Esophagus muscularis mucosa (tissue), 4 donors: ENCODE measurements at places on chromosomes 12 and 14. TPM values are rescaled to one million over a fixed set of nuclear protein-coding genes. Genes with fewer than 3 reads are reported as not detected.

DNA sequence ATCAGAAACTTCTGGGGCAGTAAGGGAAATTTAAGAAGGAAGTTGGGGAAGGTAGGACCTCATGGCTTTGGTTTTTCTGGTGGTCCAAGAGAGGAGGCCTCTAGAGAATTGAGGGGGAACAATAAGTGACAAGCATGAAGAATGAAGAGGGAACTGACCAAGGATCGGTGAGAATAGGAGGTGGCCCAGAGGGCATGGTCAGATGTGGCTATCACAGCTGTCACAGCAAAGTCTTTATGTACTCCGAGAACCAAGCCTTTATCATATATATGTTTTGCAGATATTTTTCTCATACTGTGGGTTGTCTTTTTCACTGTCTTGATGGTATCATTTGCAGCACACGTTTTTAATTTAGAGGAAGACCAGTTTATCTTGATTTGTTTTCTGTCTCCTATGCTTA, 64.3 kb downstream of the PPP2R5C start:
- H3K27me3 ChIP-seq = no peaks in the 10 kb centered on the region
- peaks cover 87% of the 10 kb centered on the region for H3K4me1 ChIP-seq
- H3K4me3 ChIP-seq = no peak overlapping the region
- H3K36me3 ChIP-seq = peaks cover 10% of the 10 kb centered on the region
- H3K27ac ChIP-seq = peak overlapping the region; percentile 87

GRCh38 chr12:70609739-70610491, 27.3 kb downstream of the PTPRB start:
- H3K4me1 ChIP-seq = peaks cover 4% of the 10 kb centered on the region
- peak overlapping the region; percentile 68 for H3K27ac ChIP-seq
- H3K36me3 ChIP-seq = no peaks in the 10 kb centered on the region
- no peaks in the 10 kb centered on the region for H3K27me3 ChIP-seq
- no peak for DNase-seq

DNA sequence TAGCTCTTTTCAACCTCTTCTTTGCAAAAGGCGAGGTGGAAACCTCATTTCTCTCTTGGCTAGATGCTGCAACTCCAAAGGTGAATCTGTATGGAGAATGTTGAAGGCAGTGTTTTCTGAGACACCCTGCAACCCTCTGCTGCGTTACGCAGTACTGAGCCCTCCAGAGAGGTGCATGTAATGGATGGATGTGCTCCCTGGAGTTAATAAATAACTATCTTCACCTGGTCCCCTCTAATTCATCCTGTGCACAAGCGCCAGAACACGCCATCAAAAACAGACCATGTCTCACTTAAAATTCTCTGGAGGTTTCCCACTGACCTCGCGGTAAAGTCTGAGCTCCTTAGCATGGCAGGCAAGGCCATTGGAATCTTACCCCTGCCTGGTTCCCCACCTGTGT, 234.4 kb upstream of the PWP1 start:
- H3K27me3 ChIP-seq = no peaks in the 10 kb centered on the region
- H3K27ac ChIP-seq = no peak overlapping the region

DNA sequence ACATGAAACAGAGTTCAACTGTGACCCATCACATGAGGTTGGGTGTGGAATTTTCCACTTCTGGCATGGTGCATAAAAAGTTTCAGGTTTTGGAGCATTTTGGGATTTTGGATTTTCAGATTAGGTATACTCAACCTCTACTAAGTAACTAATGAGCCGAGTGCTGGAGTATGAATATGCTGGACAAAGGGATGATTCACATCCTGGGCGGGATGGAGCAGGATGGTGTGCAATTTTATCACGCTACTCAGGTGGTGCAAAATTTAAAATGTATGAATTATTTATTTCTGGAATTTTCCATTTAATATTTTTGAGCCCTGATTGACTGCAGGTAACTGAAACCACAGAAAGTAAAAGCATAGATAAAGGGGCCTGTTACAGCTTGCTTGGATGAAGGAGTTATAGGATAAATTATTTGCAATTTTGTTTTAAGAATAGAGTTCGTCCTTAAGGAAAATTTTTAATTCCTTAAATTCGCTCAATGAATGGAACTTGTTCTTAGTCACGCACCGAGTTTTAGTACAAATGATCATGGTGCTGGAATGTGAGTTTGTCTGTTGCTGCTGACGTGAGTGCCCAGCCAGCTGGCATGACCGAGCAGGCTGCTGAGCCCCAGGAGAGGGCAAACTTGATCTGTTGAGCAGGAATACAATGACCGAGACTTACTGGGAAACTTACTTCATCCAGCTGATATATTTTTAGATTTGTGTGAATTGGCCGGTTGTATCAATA, 176.3 kb downstream of the ESR2 start:
- no peak overlapping the region for H3K4me3 ChIP-seq
- H3K4me1 ChIP-seq = peaks cover 7% of the 10 kb centered on the region
- peaks cover 26% of the 10 kb centered on the region for H3K36me3 ChIP-seq
- no peak for DNase-seq

DNA sequence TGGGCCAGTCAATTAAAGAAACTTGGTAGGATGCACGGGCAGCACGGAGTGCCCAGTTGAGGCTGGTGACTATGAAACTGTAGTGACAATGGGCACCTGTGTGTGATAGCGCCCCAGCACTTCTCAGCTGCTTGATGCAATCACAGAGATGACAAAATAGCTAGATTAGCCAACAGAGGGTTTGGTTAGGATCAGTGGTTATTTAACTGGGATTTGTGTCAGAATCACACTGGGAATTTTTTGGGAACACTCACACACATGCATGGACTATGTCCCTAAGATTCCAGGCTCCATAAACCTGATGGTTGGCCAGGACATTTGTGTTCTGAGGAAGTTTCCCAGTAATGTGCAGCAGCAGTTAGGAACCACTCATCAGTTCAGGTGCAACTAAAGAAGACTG, 51.2 kb upstream of the DAAM1 start:
- no peak overlapping the region for H3K27ac ChIP-seq
- no peak overlapping the region for H3K4me3 ChIP-seq
- H3K36me3 ChIP-seq = no peaks in the 10 kb centered on the region
- no peaks in the 10 kb centered on the region for H3K27me3 ChIP-seq
- no peak for DNase-seq
- no peaks in the 10 kb centered on the region for H3K4me1 ChIP-seq

DNA sequence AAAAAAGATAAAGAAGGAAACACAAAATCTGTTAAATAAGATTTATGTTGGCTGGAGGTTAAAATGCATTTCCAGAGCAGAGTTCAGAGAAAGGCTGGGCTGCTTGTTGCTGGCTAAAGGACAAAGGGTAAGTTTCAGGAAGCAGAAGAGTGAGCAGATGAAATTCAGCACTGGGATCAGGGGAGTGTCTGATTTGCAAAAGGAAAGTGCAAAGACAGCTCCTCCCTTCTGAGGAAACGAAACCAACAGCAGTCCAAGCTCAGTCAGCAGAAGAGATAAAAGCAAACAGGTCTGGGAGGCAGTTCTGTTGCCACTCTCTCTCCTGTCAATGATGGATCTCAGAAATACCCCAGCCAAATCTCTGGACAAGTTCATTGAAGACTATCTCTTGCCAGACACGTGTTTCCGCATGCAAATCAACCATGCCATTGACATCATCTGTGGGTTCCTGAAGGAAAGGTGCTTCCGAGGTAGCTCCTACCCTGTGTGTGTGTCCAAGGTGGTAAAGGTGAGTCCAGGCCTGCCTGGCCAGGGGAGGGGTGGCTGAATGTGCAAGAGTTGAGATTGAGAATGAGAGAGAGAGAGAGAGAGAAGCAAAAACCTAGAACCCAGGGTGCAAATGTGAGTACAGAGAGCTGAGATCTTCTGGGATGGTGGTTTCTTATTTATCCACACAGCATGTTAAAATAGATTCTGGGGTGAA, at the start of gene OAS1:
TSS of gene OAS1 (plus strand) at position 251 of the 703 bp plus-strand sequence. CDS start at position 329, 78 bp downstream.
- H3K36me3 ChIP-seq = peaks cover 16% of the 10 kb centered on the region
- H3K27me3 ChIP-seq = no peaks in the 10 kb centered on the region
- no peak for DNase-seq
- H3K4me3 ChIP-seq = peak within 1 kb of the TSS; percentile 52
- peaks cover 13% of the 10 kb centered on the region for H3K4me1 ChIP-seq
- H3K27ac ChIP-seq = peak within 1 kb of the TSS; percentile 67

DNA sequence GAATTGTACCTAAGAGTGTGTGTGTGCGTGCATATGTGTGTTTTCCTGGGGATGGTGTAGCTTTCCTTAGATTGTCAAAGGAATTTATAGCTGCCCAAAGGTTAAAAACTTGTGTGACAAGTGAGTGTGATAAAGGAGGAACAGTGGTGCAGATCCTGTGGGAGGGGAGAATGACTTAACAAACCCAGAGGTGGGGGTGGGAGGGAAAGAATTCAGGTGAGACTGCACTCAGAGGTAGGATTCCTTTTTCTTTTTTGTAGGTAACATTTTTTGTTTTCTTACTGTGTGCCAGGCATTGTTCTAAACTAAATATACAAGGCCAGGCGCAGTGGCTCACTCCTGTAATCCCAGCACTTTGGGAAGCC, 45.3 kb upstream of the SINHCAF start:
- H3K27ac ChIP-seq = no peak overlapping the region
- H3K36me3 ChIP-seq = no peaks in the 10 kb centered on the region
- DNase-seq = no peak
- no peak overlapping the region for H3K4me3 ChIP-seq

- H3K27ac ChIP-seq = no peak overlapping the region
- no peaks in the 10 kb centered on the region for H3K36me3 ChIP-seq
- peaks cover 69% of the 10 kb centered on the region for H3K4me1 ChIP-seq
- H3K27me3 ChIP-seq = no peaks in the 10 kb centered on the region
- no peak for DNase-seq
Observed at GRCh38 chr14:67267576-67268328, 26.5 kb downstream of the PALS1 start.

- no peaks in the 10 kb centered on the region for H3K27me3 ChIP-seq
- peaks cover 13% of the 10 kb centered on the region for H3K4me1 ChIP-seq
- no peak for DNase-seq
- H3K36me3 ChIP-seq = no peaks in the 10 kb centered on the region
- no peak overlapping the region for H3K27ac ChIP-seq
Observed at GRCh38 chr12:115709540-115710011, 567.9 kb downstream of the MED13L start.

GRCh38 chr14:88281447-88281846, 41.6 kb downstream of the KCNK10 start:
- H3K36me3 ChIP-seq = no peaks in the 10 kb centered on the region
- no peak overlapping the region for H3K27ac ChIP-seq
- H3K4me1 ChIP-seq = no peaks in the 10 kb centered on the region
- DNase-seq = no peak

DNA sequence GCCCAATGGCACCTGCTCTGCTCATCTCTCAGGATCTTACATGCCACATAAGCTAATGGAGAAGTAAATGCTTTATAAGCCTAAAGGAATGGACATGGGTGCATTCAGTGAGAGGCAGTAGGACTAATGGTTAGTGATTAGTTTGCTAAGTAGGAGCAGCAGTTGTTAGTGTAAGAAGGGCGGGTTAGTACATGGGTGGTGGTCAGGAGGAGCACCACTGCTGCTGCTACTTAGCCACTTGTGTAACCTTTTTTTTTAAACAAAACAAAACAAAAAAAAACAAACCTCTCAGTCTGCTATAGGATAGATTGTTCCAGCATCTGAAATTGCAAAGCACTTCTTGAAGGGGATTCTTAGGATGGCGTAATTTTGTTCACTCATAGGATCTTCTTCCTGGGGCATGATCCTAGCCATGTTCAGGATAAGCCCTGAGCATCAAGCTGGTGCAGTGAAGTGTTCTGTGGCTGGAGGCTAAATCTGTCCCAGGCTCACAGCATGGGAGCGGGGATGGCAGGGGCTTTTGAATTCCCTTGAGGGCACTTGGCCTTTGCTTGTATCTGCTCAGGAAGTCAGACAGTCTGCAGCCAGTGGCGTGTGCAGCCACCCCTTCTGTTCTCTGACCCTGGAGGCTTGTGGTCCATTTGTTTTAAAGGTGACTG, 63.6 kb downstream of the CHST11 start:
- H3K27me3 ChIP-seq = no peaks in the 10 kb centered on the region
- peaks cover 8% of the 10 kb centered on the region for H3K4me1 ChIP-seq
- no peak overlapping the region for H3K4me3 ChIP-seq
- DNase-seq = no peak
- no peak overlapping the region for H3K27ac ChIP-seq

GRCh38 chr12:31481415-31481814, 109.5 kb downstream of the DENND5B start:
- peaks cover 11% of the 10 kb centered on the region for H3K36me3 ChIP-seq
- peaks cover 9% of the 10 kb centered on the region for H3K4me1 ChIP-seq
- no peak overlapping the region for H3K27ac ChIP-seq
- DNase-seq = no peak

DNA sequence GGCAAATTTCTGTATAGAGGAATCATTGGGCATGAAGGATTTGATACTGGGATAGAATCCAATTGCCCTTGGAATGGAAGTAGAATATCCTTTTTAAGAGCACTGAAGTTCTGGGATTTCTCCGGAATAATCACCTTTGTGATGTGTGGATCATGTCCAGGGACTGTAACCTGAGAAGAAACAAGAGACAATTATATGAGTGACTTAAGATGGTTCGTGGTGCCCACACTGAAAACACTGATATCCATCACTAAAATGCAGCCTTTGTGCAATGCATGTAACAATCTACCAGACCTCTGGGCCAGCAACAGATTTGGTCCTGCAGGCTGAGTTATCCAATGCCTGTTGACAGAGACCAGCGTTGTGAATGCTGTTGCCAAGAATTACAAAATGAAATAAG, 48.5 kb downstream of the MDM2 start:
- H3K4me3 ChIP-seq = no peak overlapping the region
- H3K4me1 ChIP-seq = no peaks in the 10 kb centered on the region
- H3K27me3 ChIP-seq = no peaks in the 10 kb centered on the region

DNA sequence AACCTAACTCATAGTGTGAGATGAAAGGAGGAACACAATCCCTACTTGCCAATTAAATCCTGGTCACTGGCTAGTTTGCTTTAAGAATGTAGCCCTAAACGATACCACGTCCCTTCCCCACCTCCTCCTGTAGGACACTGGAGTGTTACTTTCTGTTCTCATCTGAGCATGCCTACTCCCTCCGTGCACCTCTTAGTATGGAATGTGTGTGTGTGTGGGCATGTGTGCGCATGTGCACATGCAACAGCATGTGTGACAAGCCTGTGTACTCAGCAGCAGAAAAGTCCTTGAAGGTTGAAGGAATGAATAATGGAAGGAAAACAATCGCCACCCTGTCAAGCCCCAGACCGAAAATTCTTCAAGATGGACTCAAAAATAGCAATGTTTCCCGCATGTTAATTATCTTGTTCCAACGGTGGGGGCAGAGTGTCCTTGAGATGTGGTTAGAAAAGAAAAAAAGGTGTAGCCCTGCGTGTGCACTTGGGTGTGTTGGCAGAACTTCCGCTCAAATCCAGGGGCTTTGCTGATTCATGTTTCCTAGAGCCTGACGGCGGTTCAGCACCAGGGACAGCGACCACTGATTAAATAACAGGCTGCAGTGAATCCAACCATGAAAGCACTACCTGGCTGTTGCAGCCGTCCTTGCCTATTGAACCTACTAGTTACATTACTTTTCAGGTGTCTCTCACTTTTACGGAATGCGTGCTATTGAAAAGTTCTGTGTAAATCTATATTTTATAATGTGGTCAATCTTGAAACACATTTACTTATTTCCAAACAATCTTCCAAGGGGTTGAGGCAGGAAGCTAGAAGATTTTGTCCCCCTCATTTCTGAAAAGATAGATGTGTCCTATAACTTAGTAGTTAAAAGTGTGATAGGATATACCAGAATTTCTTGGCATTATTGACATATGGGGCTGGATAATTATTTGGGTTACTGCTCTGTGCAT, 79.8 kb downstream of the SRRM4 start:
- H3K27me3 ChIP-seq = peaks cover 32% of the 10 kb centered on the region
- no peak overlapping the region for H3K4me3 ChIP-seq
- no peaks in the 10 kb centered on the region for H3K36me3 ChIP-seq
- H3K27ac ChIP-seq = no peak overlapping the region
- DNase-seq = no peak
- H3K4me1 ChIP-seq = no peaks in the 10 kb centered on the region

The LHX5 gene
- total RNA-seq = not detected

The TMEM117 gene
- 12.7 TPM for total RNA-seq

The FSCB gene
- not detected for total RNA-seq

The PYGL gene
- 19.1 TPM for total RNA-seq

The ENDOU gene
- not detected for total RNA-seq

The MIP gene
- total RNA-seq = not detected

The IPO8 gene
- total RNA-seq = 35.0 TPM

The IL22 gene
- not detected for total RNA-seq
